Type B pancreatic cell (in vitro differentiated cells): ENCODE measurements at places on chromosomes 5 and 9. TPM values are rescaled to one million over a fixed set of nuclear protein-coding genes. Genes with fewer than 3 reads are reported as not detected.
A peak's percentile ranks its signal among the peaks of the same experiment; 100 is the strongest.

GRCh38 chr9:73611032-73611431 lies 459.4 kb downstream of the ANXA1 start:
- no peak for DNase-seq

DNA sequence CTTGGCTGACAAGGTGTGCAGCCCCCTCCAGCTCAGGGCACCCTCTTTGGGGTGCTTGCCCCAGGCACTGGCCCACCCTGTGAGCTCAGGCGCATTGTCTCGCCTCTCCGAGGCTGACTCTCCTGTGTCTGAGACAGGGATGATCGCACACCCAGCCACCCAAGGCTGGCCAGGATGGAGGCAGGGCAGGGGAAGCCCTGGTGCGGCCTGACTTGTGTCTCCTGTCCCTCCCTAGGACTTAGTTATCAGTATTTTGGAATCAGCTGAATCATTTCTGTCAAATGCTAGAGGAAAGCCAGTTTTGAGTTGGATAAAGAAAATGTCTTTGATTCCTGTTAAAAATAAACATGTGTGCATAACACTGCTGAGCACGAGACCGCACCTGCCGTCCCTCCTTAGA lies 2.5 kb upstream of the DBH start:
- no peak for DNase-seq

Gene CD180
- not detected in 2 replicates for total RNA-seq

GRCh38 chr9:137748741-137749140 lies 128.8 kb upstream of the CACNA1B start:
- no peak for DNase-seq

DNA sequence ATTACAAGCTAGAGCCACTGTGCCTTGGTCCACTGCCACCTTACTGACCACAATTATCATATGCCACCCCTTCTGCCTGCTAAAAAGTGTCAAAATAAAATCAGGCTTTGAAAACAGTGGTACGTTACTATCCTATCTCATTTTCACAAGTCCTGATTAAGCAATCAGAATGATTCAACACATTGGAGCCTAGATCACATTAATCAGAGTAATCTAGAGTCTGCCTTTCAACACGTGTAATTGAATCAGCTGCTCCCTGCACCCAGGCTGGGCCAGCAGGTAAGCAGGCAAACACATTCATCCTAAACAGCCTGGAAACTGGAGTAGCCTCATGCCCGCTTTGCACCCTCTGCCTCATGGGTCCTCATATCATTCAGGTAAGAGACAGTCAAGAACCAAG lies 186.2 kb downstream of the DCP2 start:
- no peak for DNase-seq

Gene CCL19
- not detected in 2 replicates for total RNA-seq

Gene NACC2
- total RNA-seq = 9.3 and 15.1 TPM in 2 replicates

Gene NEUROG1
- 3.7 TPM in 1 of 2 replicates, not detected in the other for total RNA-seq

Gene GNAQ
- total RNA-seq = 46.7 and 52.1 TPM in 2 replicates

DNA sequence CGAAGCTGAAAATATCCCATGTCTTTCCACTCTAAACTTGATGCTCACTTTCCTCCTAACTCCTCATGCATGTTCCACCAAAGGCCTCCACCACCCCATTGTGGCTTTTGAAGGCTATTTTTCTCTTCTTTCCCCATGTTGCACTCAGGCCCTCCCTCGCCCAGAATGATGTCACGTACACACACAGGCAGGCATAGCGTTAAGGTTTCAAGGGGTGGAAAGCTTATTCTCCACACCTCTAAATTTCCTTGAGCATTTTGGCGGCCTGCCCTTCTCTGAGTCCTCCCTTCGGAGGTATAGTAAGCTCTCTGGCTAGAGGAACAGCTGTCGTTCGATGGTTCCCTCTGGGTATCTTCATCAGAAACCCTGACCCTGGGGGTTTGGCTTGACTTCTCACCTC lies 673.5 kb downstream of the ACTL7B start:
- DNase-seq = no peak

Gene FOXD4L5
- 0.31 TPM in 1 of 2 replicates, not detected in the other for total RNA-seq

DNA sequence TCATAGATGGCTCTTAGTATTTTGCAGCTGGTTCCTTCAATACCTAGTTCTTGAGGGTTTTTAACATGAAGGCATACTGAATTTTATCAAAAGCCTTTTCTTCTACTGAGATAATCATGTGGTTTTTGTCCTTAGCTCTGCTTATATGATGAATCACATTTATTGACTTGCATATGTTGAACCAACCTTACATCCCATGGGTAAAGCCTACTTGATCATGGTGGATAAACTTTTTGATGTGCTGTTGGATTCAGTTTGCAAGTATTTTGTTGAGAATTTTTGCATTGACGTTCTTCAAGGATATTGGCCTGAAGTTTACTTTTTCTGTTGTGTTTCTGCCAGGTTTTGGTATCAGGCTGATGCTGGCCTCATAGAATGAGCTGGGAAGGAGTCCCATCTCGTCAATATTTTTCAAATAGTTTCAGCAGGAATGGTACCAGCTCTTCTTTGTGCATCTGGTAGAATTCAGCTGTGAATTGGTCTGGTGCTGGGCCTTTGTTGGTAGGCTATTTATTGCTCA lies 49.7 kb downstream of the YIPF5 start:
- DNase-seq = no peak

DNA sequence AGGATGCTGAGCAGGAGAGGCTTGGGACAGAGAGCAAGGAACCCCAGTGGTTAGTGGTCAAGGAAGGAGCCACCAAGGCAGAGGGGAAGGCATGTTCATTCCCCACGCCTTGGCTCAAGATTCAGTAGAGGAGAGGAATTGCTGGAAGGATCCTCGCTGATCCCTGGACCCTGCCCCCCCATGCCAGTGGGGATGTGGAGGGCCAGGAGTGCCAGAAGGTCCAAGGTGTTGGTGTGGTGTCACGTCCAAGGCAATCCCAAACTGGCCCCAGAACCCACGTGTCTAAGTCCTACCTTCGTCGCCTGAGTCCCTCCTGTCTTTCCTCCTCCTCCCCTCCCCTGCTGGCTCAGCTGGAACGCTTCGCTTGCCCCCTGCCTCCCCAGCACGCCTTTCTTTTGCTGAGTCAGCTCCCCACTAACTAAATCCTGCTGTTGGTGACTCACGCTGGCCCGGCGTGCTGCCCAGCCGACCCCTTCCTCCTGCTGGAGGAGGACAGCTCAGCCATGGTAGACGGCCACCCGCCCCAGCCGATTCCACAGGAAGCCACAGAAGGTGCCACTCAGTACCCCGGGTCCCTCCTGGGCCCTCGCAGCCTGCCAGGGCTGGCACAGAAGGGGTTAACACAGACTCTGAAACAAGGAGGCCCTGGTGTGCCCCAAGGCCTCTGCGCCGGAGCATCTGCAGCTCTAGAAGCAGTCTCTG lies 37.6 kb upstream of the ORM1 start:
- peak; percentile 69 for DNase-seq

- no peak for DNase-seq
Observed at GRCh38 chr9:134039386-134040175, 14.3 kb downstream of the BRD3OS start.

GRCh38 chr5:84718377-84718776 lies 333.7 kb upstream of the EDIL3 start:
- no peak for DNase-seq

- no peak for DNase-seq
Observed at GRCh38 chr9:22112870-22113821, 104.0 kb upstream of the CDKN2B start.

DNA sequence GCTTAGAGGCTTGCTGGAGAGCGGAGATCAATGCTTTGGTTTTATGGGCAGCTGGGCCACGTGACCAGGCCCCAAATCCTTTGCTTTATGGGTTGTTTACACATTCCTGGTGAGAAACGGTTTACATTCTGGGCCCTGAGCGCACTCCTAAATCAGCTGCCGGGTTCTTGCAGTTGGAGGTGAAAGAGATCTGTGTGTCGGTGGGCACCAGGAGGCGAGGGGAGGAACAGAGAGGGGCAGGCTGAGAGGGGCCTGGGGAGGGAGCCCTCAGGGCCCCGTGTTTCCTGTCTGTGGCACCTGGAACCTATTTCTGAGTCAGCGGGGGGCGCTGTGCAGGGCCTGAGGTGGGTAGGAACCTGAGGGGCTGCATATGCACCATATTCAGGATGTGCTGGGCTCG lies 63.5 kb upstream of the HAND1 start:
- DNase-seq = no peak

DNA sequence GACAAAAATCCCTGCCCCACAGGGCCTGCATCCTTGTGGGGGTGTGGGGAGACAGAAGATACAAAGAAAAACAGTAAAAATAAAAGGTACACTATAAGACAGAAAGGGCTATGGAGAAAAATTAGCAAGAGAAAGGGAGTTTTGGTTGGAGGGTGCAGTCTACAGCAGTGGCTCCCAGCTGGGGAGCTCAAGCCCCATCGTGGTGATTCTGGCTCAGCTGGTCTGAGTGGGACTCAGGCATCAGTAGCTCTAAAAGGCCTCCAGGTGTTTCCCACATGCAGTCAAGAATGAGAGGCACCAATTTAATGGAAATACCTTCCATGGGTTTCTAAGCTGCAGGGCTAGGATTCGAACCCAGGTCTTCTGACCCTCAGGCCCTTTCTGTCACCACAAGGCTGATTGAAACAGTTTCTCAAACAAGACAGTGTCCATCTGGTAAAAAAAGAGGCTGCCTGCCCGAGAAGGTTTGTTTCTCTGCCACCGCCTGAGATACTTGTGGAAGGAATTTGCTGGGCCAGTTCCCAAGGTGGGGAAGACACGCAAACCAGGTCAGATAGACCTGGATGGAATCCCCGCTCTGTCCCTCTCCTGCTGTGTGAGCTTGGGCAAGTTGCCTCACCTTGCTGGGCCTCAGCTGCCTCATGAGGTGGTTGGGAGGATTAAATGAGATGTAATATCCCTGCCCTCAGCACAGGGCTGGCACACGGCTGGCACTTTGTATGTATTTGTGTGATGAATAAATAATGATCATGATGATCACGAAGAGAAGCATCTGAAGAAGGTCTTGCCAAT lies 43.1 kb downstream of the COL27A1 start:
- no peak for DNase-seq

Gene CAMK2A
- 0.26 and 3.7 TPM in 2 replicates for total RNA-seq

DNA sequence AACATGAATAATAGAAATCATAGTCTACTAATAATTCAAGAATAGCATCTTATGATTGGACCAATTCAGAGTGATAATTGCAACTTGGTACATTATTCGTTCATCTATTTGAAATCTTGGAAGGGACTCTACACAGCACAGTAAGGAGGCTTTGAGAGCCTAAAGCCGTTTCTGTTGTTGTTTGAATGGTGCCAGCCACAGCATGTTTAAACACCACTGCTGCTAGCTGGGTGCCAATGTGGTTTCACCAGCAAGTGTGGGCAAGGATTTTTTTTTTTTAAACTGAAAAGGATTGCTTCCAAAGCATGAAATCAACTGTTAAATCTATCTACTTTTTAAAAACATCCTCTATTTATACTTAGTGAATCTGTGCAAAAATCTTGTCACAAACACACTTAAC lies 253.9 kb upstream of the MAP3K1 start:
- DNase-seq = no peak

DNA sequence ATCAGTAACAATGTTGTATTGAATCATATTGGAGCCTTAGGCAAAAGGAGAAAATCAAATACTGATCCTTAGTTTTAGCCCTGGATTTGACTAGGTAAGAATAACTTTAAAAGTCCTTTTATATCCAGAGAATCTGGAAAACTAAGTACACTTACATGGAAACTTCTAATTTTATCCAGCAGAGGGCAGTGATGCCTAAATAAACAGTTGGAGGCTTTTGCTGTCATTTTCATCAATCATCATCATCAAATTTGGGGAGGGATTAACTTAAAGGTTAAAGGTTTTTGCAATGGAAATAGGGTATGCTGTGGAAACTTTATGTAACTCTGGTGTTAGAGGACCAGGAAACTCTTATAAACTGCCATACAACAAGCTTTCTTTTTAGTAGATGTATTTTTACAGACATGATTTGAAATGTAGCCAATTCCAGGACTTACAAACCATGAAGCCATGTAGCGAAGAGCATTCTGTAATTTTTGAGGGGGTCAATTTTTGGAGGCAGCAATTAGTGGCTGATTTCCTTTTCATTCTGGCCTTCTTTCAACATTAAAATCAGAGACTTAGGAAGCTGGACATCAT lies 112.7 kb downstream of the OSTF1 start:
- no peak for DNase-seq

DNA sequence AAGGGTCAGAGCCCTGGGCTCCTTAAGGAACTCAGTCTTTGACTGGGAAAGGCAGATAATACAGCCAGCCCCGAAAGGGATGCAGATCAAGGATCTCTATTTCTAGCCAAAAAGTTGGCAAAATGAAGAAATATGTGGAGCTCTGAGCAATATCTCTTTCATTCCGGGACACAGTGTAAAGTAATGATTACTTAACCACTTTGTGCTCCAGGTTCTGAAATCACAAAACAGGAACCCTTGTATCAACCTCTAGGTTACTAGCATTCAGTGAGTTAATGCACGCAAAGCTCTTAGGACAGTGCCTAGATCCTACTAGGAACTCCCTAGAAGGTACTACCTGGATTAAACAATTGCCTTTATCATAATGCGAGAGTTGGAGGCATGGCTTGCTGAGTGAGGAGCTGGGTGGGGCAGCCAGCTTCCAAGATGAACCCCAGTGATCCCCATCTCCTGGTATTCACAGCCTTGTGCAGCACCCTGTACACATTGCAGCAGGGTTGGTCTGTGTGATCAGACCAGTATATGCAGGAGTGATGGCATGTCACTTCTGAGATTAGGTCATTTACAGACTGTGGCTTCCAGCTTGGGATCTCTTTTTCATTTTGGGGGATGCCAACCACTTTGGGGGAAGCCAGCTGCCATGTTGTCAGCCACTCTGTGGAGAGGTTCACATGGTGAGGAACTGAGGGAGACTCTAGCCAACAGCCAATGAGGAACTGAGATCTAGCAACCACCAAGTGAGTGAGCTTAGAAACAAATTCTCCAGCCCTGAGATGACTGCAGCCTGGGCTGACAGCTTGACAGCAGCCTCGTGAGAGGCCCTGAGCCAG lies 103.1 kb upstream of the SLC44A1 start:
- DNase-seq = no peak

DNA sequence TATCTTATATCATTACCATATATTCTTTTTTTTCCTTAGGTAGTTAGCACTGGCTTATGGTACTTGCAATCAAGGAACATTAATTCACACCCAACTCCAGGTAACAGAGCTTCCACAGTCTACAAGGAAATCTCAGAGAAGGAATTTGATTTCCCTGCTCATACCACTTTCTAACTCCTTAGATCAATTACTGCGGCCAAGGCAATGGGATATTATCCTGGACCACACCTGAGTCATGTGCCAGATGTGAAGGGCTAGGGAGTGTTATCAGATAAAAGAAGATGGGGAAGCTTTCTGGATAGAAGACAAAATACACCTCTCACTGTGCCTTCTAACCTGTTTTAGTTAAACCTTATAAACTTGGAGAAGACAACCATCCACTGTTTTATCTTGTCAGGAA lies 181.2 kb downstream of the CCDC192 start:
- DNase-seq = no peak

DNA sequence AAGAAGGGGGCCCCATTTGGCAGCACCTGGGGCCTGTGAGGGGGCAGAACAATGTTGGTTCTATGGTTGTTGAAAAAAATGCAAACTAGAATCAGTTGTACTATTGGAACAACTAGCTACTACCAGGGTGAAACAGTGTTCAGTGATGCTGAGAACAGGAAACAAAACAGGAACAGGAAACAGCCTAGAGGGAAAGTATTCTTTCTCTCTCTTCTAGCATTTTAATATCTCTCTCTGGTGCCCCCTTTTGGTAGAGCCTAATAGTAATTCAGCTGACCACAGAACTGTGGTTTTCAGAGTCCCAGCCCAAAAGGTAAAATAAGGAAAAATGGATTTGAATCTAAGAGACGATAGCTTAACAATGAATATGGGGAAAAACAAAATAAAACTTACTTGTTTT lies 138.0 kb upstream of the KCNN2 start:
- DNase-seq = no peak

Gene SOX30
- not detected in 2 replicates for total RNA-seq

GRCh38 chr9:105069285-105069684 lies 141.3 kb upstream of the ABCA1 start:
- no peak for DNase-seq

Gene IFNK
- not detected in 2 replicates for total RNA-seq
